ENCODE measurements at places on chromosomes 7 and 10.

GRCh38 chr7:30965372-30965771 is 1.6 kb downstream of the GHRHR start:
- peak; percentile 38 for DNase-seq

GRCh38 chr7:52311886-52312285 is 723.5 kb upstream of the POM121L12 start:
- no peak for DNase-seq

GRCh38 chr10:52145636-52146035 is 168.4 kb upstream of the DKK1 start:
- DNase-seq, result no peak

- DNase-seq, result no peak
Measured at GRCh38 chr10:80611481-80612185, 73.9 kb downstream of the SH2D4B start.

- DNase-seq, result no peak
Measured at GRCh38 chr7:121084256-121084655, 95.7 kb downstream of the CPED1 start.

DNA sequence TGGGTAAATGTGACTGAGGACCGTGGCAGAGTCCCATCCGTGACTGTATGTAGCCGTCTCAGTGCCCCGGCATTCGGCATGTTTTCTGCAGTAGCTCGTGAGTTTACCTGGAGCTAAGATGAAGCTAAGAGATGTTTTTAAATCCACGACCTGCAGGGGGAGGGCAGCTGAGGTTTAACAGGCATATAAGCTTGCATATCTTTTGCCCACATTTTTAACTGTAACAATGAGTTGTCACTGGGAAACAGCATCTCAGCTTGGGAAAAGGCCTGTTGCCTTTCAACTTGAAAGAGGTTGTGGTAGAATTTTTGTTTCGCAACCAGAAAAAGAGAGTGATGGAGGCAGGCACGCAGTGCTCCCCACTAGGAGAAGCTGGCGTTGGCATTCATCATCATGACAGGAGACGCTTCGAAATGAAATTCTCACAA is 77.7 kb downstream of the CELF2 start:
- no peak for DNase-seq

GRCh38 chr7:116139807-116140206 is 70.5 kb upstream of the TES start:
- DNase-seq, result no peak

- no peak for DNase-seq
Measured at GRCh38 chr7:11911900-11912299, 79.9 kb upstream of the THSD7A start.

GRCh38 chr7:5699467-5700384 is 81.7 kb downstream of the RNF216 start:
- no peak for DNase-seq

- no peak for DNase-seq
Measured at GRCh38 chr7:155625557-155625956, 18.9 kb upstream of the RBM33 start.

GRCh38 chr10:123103944-123104343 is 31.8 kb upstream of the HMX3 start:
- DNase-seq, result no peak

- no peak for DNase-seq
Measured at GRCh38 chr10:63651864-63652263, 130.7 kb downstream of the REEP3 start.

- DNase-seq, result no peak
Measured at GRCh38 chr10:129417870-129418269, 49.2 kb upstream of the MGMT start.

DNA sequence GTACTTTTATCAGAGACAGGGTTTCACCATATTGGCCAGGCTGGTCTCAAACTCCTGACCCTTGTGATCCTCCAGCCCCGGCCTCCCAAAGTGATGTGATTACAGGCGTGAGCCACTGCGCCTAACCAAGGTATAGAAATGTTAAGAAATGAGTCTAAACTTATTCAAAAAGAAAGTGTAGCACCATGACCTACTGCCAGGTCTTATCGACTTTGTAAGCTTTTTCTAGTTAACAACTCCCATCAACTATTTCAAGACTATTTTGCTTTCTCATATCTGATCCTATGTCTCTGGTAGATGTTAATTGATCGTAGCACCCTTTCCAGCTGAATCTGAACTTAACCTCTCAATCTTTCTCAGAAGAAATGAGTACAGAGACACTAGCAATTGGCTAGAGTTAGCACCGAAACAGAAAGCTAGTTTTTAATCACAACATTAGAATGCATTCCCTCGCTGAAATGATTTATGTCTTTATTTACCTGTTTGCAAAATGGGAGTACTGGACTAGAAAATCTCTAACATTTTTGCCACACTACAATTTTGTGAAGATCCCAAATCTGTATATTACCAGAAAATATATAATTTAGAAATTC is 114.0 kb upstream of the HGF start:
- DNase-seq, result no peak

DNA sequence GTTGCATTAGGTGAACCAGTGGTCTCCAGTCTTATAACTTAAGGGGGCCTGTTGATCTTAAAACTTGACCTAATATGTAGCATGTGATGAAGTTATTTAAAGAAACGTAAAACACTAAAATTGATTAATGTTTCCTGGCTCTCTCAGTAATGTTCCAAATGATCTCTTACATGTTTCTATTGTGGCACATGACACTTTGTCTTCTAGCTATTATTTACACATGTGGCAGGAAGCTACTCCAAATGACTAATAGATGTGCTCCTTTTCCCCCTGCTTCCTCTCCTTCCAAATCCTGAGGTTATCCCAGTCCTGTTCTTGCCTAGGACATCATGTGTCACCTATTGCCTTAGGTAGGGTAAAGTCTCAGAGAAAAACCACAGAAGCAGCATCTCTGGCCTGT is 89.4 kb downstream of the FAS start:
- DNase-seq, result no peak

All from A172 (cell line).